ENCODE measurements at places on chromosomes 1 and 21.

DNA sequence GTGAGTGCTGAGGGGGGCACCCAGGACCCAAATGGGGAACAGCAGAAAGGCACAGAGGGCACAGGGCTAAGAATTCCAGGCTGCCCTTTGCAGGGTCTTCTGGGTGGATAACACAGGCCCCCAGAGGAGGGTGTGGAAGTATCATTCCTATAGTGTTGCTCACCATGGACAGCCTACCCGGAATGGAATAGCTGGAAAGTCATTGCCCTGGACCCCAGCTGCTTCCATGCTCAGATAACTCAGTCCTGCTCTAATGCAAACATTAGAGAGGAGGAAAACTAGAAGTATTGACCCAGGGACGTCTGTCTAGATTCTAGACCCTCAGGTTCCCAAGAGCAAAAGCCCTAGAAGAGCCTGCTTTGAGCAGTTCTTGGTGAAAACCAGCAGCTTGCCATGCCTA lies 24.7 kb downstream of the SLC6A17 start:
- no peak for DNase-seq

GRCh38 chr1:78145105-78145580 lies 99.4 kb downstream of the GIPC2 start:
- DNase-seq = no peak

DNA sequence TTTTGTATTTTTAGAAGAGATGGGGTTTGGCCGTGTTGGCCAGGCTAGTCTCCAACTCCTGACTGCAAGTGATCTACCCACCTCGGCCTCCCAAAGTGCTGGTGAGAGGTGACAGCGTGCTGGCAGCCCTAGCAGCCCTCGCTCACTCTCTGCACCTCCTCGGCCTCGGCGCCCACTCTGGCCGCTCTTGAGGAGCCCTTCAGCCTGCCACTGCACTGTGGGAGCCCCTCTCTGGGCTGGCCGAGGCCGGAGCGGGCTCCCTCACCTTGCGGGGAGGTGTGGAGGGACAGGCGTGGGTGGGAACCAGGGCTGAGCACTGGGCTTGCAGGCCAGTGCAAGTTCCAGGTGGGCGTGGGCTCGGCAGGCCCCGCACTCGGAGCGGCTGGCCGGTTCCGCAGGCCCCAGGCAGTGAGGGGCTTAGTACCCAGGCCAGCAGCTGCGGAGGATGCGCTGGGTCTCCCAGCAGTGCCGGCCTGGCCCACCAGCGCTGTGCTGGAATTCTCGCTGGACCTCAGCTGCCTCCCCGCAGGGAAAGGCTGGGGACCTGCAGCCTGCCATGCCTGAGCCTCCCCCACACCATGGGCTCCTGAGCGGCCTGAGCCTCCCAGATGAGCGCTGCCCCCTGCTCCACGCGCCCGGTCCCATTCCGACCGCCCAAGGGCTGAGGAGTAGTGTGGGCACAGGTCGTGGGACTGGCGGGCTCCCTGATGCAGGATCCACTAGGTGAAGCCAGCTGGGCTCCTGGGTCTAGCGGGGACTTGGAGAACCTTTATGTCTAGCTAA lies 3.4 kb upstream of the LBR start:
- DNase-seq = no peak

DNA sequence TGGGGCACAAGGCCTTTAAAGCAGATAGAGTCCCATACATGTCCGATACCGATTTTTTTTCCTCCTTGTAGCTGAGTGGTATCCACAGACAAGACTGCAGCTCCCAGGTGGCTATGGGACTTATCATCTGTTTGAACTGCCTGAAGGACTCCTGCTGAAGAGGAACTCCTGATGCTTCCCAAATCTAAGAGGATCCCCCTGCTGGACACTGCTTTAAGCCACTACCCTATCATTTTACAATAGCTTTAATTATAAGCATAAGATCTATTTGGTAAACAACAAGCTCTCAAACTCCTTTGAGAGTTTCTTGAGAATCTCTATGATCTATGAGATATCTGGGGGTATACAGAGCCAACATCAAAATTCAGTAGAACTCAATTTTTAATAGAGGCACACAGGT lies 11.7 kb downstream of the NDC1 start:
- no peak for DNase-seq

GRCh38 chr1:31470794-31471315 lies 57.8 kb downstream of the SERINC2 start:
- DNase-seq = no peak

- no peak for DNase-seq
These were observed 886 bp downstream of the ZMYM4 start for GRCh38 chr1:35269201-35269988.

DNA sequence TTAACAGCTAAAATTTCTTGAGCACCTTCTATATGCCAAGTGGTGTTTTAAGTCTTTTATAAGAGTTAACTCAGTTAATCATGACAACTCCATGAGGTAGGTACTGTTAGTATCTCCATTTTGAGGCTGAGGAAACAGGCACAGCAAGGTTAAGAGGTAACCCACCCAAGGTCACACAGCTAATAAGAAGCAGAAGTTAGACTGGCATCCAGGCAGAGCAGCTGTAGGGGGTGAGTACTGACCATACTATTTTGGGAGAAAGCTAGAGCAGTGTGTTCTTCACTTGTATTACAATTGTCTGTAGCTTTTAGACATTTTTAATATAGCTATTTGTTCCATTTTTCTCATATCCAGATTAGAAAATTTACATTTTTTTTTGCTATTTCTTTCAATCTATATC lies 4.8 kb downstream of the ATP6V1G3 start:
- no peak for DNase-seq

DNA sequence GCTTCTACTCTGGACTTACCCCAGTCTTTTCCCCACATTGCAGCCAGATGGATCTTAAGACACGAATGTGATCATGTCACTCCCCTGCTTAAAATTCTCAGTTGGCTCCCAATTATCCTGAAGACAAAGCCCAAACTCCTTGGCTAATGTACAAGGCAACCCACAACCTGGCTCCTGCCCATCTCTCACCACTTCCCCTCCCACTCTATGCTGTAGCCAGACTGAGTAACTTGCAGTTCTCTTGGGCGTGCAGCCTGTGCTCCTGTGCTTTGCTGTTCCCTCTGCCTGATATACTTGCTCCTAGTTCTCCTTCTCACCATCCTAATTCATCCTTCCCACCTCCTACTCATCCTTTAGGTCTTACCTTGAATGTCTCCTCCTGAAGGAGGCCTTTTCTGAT lies 56.2 kb downstream of the LGR6 start:
- no peak for DNase-seq

- no peak for DNase-seq
These were observed 10.0 kb downstream of the ARID1A start for GRCh38 chr1:26705788-26706311.
